NCI-H1930 (cell line): ENCODE measurements at places on chromosomes 12 and 14.

- no peak for DNase-seq
Measured at GRCh38 chr12:21984375-21984774, 43.1 kb upstream of the ABCC9 start.

DNA sequence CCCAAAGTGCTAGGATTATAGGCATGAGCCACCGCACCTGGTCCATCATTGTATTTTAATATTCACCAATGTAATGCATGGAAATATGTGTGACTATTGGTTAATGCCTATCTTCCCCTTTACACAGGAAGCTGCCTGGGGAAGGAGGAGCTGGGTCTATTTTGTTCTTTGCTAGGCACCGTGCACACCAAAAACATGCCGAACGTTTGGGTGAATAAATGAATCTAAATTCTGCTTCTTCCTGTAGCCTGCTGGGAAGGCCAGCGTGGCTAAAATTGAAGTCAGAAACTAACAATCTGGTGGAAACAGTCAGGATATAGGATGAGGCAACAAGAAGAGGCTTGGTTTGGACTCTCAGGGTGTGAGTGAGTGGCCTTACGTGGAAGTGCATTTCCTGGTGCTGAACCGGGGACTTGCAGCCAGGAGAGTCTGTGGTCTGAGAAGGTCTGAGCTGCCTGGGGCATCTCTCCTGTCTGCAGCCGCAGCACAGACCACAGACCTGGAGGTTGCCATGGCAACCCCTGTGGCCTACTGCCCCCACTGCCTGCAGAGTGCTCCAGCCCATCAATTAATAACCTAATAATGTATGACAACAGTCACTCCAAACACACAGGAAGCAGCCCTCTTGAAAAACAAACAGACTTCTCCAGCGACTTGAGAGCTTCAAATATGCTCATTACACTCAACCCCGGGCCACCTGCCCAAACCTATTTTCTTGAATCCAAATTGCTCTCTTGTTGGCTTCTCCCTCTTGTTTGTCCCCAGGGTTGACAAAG lies 5.5 kb upstream of the GPR68 start:
- peak; percentile 71 for DNase-seq

GRCh38 chr14:31752867-31753661 lies 191.9 kb downstream of the NUBPL start:
- DNase-seq = no peak

- no peak for DNase-seq
Measured at GRCh38 chr14:52527052-52527451, 25.3 kb downstream of the TXNDC16 start.

DNA sequence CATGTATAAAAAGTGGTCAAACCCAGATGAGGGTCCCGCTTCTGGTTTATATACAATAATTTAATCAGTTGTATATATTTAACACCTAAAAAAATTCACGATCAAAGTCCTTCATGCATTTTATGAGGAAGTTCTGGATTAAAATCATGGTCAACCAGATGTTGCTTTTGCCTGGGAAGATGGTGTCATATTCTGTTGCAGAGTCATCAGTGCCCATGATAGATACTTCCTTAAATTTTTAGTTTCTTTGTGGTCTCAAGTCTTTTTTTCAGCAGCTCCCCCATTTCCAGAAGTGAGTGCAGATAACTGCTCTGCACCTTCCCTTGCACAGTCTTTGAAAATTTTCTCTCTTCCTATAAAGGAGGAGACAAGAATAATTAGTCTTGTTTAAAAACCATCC lies 16.1 kb downstream of the ERP29 start:
- no peak for DNase-seq

GRCh38 chr12:80018119-80018518 lies 81.2 kb upstream of the OTOGL start:
- DNase-seq = no peak

- DNase-seq = no peak
Measured at GRCh38 chr12:6124411-6125309, at the start of gene VWF. TSS of gene VWF (minus strand) at chr12:6124670. CDS start at chr12:6123196, 1,474 bp downstream.
